ENCODE measurements at places on chromosomes 16 and 17.

DNA sequence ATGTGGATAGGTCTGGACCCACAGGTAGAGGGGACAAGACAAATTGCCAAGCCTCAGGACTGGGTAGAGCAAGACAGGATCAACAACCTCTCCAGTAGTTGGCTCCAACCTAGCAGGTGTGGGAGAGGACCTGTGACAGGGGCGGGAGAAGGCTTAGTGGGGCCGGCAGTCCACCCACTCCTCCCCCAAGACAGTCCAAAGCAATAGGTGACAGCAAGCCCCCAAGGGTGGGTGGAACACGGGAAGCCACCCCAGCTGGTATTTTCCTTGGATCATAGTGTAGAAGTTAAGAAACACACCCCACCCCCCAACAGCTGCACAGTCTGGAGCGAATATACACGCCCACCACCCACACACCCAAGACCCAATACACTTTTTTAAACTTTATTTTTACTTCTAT is 4.1 kb upstream of the STX4 start:
- no peak for DNase-seq

DNA sequence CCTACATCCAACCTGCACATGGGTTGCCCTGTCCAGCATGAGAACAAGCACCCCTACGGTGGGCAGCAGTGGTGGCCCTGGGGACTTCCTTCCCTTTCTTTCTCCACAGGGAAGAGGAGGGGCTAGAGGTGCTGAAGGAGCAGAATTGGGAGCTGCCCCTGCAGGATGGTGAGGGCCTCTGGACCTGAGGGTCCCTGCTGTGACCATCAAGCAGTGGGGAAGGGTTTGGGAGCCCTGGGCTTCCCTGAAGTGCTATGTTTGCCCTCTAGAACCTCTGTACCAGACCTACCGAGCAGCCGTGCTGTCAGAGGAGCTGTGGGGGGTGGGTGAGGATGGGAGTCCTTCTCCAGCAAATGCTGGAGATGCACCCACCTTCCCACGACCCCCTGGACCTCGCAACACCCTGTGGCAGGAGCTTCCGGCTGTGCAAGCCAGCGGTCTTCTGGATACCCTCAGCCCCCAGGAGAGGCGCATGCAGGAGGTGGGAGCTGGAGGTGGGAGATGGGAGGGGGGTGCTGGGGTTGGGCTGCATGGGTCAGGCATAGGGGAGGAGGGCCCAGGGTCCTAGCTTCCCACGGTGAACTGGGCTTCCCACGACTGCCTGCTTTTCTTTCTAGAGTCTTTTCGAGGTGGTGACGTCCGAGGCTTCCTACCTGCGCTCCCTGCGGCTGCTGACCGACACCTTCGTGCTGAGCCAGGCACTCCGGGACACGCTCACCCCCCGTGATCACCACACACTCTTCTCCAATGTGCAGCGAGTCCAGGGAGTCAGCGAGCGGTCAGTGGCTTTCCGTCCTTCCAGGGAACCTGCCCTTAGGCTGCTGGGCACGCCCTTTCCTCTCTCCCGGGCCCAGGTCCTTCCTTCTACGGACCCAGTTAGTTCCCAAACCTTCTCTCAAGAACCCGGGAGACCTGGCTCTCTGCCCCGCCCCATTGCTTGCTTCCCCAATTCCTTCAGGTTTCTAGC is 5.0 kb downstream of the ARHGEF15 start:
- DNase-seq = no peak

GRCh38 chr17:14301279-14302090 is 604 bp downstream of the HS3ST3B1 start:
- DNase-seq = no peak

- no peak for DNase-seq
These were observed 21.3 kb downstream of the RAI1 start for GRCh38 chr17:17702449-17703139.

GRCh38 chr17:16352303-16352666 is 984 bp downstream of the CENPV start:
- peak; percentile 19 for DNase-seq

GRCh38 chr17:19365833-19366636 is 3.5 kb upstream of the B9D1 start:
- DNase-seq = no peak

Measured in psoas muscle (tissue), 8 donors.